ENCODE measurements at places on chromosomes 11 and 22.

- no peak for DNase-seq
Measured at GRCh38 chr11:108835624-108836023, 170.8 kb downstream of the DDX10 start.

DNA sequence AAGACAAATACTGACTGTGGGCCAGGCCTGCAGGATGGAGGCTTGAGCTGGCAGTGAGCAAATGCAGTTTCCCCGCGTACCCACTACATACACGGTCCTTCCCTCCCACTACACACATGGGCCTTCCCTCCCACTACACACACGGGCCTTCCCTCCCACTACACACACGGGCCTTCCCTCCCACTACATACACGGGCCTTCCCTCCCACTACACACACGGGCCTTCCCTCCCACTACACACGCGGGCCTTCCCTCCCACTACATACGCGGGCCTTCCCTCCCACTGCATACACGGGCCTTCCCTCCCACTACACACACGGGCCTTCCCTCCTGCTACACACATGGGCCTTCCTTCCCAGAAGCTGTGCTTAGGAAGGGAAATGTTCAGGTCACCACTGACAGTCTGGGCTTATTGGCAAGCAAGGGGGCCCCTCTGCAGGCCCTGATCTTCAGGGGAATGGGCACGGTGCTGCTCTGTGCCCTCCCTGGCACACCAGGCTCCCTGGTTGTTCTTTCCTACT lies 10.8 kb downstream of the DNAL4 start:
- peak; percentile 27 for DNase-seq

GRCh38 chr11:30316237-30316636 lies 6.7 kb upstream of the ARL14EP start:
- no peak for DNase-seq

DNA sequence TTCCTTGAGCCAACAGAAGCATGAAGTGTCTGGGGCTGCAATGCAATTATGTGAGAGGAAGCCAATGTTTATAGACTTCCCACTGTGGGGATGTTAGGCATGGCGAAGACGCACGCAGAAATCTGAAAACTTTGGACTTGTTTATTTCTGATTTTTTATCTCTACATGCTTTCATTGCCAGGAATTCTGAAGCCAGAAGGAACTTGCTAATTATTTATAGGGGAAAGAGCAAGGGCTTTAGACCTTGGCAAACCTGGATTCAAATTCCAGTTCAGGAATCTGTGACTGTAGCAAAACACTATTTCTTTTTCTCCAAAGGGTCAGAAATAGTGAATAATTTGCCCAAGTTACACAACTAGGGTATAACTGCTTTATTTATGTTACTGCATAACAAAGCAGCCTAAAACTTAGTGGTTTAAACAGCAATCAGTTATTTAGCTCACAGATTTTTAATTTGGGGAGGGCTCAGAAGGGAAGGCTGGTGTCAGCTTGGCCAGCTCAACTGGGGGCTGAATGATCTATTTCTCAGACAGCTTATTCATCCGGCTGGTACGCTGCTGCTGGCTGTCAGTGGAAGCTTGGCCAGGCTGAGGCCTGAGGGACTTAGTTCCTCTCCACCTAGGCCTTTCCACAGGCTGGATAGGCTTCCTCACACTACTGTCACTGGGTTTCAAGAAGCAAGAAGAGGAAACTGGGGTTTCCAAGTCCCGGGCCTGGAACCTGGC lies 1.9 kb upstream of the OR6Q1 start:
- no peak for DNase-seq

GRCh38 chr11:68854273-68854958 lies 12.7 kb upstream of the CPT1A start:
- no peak for DNase-seq

DNA sequence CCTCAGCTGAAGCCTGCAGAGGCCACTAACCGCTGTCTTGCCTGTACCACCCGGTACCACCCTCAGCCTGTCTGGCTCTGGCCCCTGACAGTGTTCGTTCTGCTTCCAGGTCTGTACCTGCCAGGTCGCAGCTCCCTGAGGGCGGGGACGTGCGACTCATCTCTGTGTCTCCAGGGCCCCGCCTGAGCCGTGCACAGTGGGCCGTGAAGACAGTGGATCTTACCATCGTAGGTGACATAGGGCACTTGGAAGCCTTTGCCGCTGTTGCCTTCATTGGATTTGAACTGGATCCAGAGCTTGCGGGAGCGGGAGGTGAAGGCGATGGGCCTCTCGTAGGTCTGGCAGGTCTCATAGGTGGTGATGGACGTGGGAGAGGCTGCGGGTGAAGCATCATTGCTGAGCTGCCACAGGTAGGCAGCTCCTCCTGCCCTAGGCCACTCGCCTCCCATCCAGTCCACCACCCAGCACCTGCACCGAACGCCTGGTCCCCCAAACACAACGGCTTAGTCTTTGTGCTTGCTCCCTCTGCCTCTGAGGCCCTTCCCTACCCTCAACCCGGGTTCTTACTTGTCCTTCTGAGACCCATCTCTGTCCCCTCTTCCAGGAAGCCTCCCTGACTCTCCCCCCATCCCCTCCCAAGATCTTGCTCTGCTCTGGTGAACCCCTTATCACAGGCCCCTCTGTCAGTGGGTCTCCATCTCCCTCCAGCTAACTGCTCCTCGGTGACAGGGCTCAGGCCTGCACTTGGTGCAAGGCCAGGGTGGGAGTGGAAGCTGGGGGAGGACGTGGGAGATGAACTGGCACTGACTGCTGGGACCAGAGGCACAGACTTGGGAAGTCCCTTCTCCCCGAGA lies 21.1 kb upstream of the TTLL12 start:
- no peak for DNase-seq

DNA sequence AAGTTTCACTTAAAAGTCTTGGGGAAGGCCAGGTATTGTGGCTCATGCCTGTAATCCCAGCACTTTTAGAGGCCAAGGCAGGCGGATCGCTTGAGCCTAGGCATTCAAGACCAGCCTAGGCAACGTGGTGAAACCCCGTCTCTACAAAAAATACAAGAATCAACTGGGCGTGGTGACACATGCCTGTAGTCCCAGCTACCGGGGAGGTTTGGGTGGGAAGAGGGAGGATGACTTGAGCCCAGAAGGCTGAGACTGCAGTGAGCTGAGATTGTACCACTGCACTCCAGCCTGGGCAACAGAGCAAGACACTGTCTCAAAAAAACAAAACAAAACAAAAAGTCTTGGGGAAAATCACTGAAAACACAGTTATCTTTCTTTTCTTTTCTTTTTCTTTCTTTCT lies 15.4 kb upstream of the XBP1 start:
- no peak for DNase-seq

GRCh38 chr22:19143967-19144400 lies 467 bp downstream of the ESS2 start:
- peak; percentile 35 for DNase-seq

- DNase-seq: no peak
Measured at GRCh38 chr11:69729252-69729651, 25.4 kb upstream of the FGF19 start.

- no peak for DNase-seq
Measured at GRCh38 chr11:133693110-133693509, 152.2 kb downstream of the SPATA19 start.

DNA sequence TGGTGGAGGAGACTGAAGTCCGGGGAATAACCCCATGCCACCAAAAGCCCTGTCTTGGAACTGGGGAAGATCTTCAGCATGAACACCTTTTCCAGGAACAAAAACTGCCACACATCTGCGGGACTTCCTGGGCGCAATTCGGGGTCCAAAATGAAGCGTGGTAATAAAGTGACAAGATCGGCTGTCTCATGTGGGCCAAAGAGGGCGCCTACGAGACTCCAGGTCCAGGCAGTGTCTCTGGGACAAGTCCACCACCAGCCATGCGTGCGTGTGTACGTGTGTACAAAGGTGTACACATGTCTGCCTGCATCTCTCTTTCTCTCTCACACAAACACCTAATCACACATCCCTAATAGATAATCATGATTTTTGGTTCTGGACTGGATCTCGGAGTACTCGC lies 8.9 kb upstream of the MYBPC3 start:
- DNase-seq: no peak

DNA sequence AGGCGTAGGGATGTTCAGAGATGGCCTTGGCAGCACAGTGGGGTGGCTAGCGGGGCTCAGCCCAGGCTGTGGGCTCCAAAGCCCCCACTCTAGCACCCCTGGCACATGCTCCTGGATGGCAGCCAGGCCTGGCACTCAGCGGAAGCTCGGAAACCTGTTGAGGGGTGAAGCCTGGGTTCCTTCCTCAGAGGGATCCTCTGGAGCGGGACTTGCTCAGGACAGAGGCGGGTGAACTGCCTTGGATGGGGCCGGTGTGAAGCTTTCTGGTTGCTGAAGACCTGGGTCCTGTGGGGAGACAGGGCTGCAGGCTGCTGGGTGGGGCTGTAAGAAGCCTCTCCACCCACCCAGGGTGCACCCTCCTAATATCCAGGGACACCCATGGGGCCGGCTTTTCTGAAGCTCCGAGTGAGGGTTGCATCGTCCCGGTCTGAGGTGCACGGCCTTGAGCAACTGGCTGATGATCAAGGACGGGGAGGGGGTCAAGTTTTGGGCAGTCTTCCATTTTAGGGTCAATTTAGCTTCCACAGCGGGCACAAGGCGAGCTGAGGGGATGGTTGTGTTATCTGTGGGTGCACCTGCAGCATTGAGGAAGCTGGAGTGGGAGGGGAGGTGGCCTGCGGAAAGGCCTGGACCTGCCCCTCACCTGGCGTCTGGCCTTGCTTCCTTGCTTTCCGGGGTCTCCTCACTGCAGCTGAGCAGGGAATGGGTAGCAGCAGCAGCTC lies 5.2 kb downstream of the MRGPRE start:
- no peak for DNase-seq

- no peak for DNase-seq
Measured at GRCh38 chr11:120129570-120129969, 8.3 kb downstream of the TRIM29 start.

DNA sequence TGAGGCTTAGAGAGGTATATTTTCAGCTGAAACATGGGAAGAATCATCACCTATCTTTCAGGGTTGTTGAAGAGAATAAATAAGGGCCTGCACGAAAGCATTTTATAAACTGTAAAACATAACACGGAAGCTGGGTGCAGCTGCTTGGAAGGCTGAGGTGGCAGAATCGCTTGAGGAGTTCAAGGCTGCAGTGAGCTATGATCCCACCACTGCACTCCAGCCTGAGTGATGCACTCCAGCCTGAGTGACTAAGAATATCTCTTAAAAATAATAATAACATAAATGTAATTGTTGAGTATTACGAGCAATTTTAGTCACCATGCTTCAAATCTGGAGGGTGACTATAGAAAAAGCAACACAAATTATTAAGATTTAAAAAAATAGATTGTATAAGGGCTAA lies 16.3 kb downstream of the RBFOX2 start:
- no peak for DNase-seq

DNA sequence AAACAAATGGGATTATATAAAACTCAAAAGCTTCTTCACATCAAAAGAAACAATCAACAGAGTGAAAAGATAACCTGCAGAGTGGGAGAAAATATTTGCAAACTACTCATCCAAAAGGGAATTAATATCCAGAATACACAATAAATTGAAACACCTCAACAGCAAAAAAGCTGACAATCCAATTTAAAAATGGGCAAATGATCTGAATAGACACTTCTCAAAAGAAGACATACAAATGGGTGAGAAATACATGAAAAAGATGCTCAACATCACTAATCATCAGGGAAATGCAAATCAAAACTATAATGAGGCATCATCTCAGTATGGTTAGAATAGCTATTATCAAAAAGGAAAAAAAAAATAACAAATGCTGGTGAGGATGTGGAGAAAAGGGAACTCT lies 13.5 kb downstream of the EXPH5 start:
- DNase-seq: no peak

GRCh38 chr11:27085605-27086004 lies 45.0 kb downstream of the BBOX1 start:
- no peak for DNase-seq

DNA sequence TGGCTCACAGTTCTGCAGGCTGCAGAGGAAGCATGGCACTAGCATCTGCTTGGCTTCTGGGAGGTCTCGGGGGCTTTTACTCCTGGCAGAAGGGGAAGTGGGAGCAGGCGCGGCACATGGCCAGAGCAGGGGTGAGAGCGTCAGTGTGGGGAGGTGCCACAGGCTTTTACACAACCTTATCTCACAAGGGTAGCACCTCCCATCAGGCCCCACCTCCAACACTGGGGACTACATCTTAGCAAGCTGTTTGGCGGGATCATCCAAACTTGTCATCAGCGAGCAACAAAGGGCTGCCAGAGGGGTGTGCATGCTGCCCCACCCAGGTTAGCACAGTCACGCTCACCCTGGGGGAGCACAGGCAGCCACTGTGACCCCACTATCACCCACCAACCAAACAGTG lies 18.9 kb upstream of the YPEL1 start:
- DNase-seq: peak; percentile 78

DNA sequence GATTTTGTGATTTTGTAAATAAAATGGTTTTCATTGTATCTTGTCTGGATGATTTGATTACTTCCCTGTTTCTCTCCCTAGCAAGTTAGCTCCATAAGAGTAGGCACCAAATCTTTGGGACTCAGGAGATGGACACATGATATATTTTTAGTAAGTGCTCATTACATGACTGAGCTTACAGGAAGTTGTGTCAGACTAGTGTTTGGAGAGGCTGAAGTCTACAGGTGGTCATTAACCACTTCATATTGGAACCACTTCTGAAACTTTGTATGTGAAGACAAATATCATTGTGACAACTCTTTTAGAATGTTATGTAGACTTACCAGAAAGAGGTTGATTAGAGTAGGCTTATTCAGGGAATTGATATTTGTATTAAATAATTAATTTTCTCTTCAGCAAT lies 19.1 kb downstream of the ARHGAP42 start:
- no peak for DNase-seq

DNA sequence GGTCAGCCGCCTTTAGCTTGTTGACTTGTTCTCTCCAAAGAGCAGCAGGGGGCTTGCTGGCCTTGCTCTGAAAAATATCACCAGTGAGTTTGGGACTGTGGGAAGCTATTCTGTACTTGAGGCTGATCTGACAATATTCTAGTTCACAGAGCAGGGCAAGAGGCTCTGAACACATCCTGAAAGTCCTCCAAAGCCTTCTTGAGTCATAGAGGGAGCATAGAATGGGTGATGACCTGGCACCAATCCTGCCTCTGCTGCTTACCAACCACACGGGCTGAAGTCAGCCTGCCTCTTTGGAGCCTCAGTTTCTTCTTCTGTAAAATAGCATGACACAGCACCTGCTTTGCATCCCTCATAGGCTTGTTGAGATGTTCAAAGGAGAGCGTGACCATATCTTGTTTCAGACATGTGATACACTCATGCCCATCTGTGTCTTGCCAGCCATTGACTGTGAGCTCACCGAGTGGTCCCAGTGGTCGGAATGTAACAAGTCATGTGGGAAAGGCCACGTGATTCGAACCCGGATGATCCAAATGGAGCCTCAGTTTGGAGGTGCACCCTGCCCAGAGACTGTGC lies 96.6 kb downstream of the RRAS2 start:
- no peak for DNase-seq

- DNase-seq: no peak
Measured at GRCh38 chr11:88363004-88363403, 25.5 kb upstream of the CTSC start.
